SK-N-SH treated with all-trans-retinoic acid at 6 μM for 48 hours (cell line): ENCODE measurements at places on chromosomes 12 and 14.

DNA sequence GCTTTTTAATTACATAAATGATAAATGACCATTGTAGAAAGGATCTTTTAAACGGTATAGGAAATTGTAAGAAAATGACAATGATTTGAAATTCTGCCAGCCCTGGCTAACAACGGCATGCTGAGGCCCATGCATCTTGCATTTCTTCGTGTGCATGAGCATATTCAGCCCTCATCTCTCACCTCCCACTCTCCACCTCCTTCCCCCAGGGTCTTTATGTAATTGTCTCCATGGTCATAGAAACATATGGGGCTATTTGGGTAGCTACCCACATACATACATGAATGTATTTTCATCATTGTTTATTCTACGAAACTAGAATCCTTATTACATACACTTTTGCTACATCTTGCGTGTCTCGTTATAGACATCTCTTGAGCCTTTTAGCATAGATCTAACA lies 4.5 kb downstream of the MYO1H start:
- ATAC-seq, result no peak

- no peak for ATAC-seq
Measured at GRCh38 chr12:86744547-86745212, 488.5 kb upstream of the MGAT4C start.

- peak; percentile 47; the same call in 2 of the 3 replicates for ATAC-seq
Measured at GRCh38 chr14:79293482-79294177, 917.7 kb downstream of the DIO2 start.

- ATAC-seq, result no peak
Measured at GRCh38 chr14:61380984-61381383, 59.6 kb downstream of the PRKCH start.

GRCh38 chr14:88613552-88614010 lies 50.7 kb downstream of the ZC3H14 start:
- ATAC-seq, result no peak; the same call in 2 of the 3 replicates

- ATAC-seq, result no peak
Measured at GRCh38 chr14:74407021-74407800, 18.8 kb downstream of the SYNDIG1L start.
